CD8-positive, alpha-beta memory T cell (primary cell): ENCODE measurements at places on chromosomes 11 and 22. TPM values are rescaled to one million over a fixed set of nuclear protein-coding genes. Genes with fewer than 3 reads are reported as not detected.

The C11orf68 gene
- total RNA-seq, result 18.7 TPM

DNA sequence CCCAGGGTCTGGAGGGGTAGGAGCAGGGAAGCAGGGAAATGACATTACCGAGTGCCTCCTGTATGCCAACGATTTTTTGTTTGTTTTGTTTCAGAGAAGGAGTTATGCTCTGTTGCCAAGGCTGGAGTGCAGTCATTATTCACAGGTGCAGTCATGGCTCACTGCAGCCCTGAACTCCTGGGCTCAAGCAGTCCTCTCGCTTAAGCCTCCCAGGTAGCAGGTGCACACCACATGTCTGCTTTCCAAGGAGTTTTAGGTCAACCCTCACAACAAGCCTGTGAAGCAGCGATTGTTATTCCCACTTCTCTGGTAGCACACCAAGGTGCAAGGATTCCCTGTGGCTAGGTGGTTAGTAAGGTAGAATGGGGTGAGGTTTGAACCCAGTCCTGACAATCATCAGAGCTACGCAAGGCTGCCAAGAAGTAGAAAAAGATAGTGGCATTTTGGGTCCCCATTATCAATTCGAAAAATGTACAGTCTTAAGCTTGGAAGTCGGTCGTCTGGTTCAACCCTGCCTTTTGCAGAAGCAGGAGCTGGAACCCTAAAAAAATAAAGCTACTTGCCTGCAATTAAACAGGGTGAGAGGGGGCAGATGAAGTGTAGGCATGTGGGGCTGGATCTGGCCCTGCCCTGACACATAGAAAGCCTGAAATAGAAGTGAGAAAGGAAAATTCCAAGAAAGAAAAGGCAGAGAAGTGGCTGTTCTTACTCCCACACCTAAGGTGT is 9.1 kb downstream of the UCP3 start:
- DNase-seq, result no peak

DNA sequence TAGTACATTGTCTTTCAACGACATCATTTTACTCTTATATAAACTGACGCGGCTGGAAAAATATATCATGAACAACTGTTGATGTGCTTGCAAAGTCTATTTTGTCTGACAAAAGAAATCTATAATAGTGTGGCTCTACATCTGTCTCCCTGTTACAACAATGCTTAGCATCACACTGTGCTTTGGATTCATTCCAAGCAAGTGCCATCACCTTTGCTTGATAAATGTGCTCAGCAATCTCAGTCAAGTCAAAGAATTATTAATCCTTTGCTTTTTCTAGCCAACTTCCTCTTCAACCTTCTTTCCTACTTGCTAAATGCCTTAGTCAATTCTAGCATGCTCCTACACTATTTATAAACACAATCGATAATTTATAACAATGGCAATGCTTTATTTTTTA is 140.5 kb downstream of the FCHSD2 start:
- DNase-seq, result no peak

GRCh38 chr22:36658900-36659299 is 44.7 kb downstream of the CACNG2 start:
- no peak for DNase-seq

GRCh38 chr11:86787656-86788055 is 12.7 kb upstream of the PRSS23 start:
- no peak for DNase-seq
